ENCODE measurements at places on chromosomes 2 and 18.

DNA sequence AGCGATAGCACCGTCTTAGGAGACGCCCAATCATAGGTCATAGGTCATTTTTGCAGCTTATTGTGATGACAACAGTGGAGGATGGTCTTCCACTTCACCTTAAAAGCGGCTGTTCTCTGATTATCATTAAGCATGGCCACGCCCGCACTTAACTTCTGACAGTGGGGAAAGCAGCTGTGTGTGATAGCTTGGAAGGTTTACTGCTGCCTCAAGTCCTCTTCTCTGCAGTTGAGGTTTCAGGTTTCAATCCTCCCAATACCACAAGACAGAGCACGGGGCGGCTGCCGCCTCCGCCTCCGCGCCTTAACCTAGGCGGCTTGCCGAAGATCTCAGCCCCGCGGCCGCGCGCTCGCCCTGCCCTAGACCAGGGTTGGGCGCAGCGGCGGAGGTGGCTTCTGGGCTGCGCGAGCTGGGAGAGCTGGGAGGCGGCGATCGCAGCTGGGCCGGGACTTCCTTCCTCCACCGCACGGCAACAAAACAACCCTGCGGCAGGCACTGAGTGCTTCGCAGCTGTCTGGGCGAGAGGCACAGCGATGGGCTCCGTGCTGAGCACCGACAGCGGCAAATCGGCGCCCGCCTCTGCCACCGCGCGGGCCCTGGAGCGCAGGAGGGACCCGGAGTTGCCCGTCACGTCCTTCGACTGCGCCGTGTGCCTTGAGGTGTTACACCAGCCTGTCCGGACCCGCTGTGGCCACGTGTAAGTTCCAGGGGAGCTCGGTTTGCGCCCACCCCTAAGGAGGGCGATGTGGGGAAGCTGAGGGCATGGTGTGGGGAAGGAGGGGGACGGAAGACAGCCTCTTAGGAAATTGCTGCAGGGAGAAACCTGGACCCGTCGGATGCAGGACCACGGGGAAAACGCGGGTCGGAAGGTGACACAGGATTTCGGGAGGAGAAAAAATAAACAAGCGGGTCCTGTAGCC, at the start of gene RNF125:
RNF125 (plus strand) TSS at position 495 of the 920 bp plus-strand sequence; CDS start at position 534, 39 bp downstream.
- DNase-seq: no peak

DNA sequence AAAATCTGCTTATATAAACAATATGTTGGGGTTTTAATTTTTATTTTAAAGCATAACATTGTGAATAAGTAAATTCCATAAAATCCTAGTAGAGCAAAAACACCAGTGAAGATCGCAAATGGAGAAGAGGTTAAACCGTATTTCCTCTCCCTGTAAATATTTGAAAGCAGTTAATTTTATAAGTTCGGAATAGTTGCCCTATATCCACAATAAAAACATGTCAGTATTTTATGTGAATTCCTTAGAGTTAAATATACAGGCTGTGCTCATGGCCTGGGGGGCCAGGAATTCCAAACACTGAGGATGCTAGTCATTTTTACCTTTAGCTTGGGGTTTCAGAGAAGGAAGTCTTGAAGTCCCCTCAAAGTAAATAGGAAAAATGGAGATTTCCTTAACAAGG, 135.0 kb downstream of the FIGN start:
- DNase-seq: no peak

GRCh38 chr2:241256168-241256545, 59.3 kb downstream of the HDLBP start:
- no peak for DNase-seq

- no peak for DNase-seq
Observed at GRCh38 chr2:132366421-132367180, 50.0 kb upstream of the GPR39 start.

Data from amniotic stem cell (primary cell).